Activated effector memory CD4-positive, alpha-beta T cell treated with Interleukin-2 at 50 U/mL for 16 hours (primary cell): ENCODE measurements at places on chromosomes 2 and 18.

DNA sequence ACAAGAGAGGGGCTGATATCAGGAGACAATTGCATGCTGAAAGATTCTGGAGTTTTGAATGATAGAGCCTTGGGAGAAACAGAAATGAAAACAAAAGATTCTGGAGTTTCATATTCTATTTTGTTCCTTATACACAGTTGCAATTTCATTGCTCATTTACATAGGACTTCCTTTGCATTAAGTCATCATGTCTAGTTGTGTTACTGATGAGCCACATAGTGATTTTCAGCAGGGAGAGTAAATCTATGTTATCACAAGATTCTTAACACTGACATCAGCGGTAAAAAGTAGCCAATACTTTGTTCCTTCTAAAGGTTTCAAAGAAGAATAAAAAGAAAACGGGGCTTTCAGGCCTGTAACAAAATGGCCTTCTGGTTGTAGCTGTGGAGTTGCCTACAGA is 7.1 kb downstream of the ADAM17 start:
- no peak for DNase-seq

- no peak for DNase-seq
Observed at GRCh38 chr2:230942920-230943896, 18.2 kb upstream of the GPR55 start.

DNA sequence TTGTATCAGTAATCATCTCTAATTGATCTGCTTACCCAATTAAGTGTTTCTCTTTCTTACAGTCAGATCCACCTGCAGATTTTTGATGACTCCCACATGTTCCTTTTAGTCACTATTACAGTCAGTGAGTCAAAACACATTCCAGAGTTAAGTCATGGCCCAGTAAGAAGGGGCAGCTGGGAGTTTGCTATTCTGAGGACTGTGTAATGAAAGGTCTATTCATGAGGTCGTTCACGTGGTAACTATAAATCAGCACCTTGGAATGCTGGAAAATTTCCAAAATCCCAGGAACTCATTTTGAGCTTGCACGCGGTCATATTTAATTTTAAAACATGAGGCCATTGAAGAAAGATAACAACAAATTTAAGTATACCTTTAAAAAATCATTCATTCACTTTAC is 252.5 kb downstream of the XIRP2 start:
- no peak for DNase-seq

GRCh38 chr2:133574186-133574585 is 5.9 kb upstream of the NCKAP5 start:
- no peak for DNase-seq

GRCh38 chr2:227238238-227239237 is 74.1 kb downstream of the COL4A3 start:
- DNase-seq = peak; percentile 20

- no peak for DNase-seq
Observed at GRCh38 chr18:5868218-5868854, 27.0 kb downstream of the TMEM200C start.
